ENCODE measurements at places on chromosomes 1 and 21.

GRCh38 chr1:14094611-14095400, 394.8 kb downstream of the PRDM2 start:
- no peak for DNase-seq

- DNase-seq, result no peak
These were observed 101.3 kb downstream of the KCNJ15 start for GRCh38 chr21:38358098-38358497.

- DNase-seq, result no peak
These were observed 13.7 kb downstream of the CSF1 start for GRCh38 chr1:109924316-109924715.

- DNase-seq, result no peak
These were observed 61.2 kb downstream of the NRIP1 start for GRCh38 chr21:15003463-15004135.
